Activated CD4-positive, alpha-beta memory T cell treated with anti-CD3 and anti-CD28 coated beads for 36 hours (primary cell): ENCODE measurements at places on chromosomes 4 and X. TPM values are rescaled to one million over a fixed set of nuclear protein-coding genes. Genes with fewer than 3 reads are reported as not detected.

The ERAS gene
- not detected for total RNA-seq

The C4orf50 gene
- 0.10 TPM for total RNA-seq

The DCLK2 gene
- not detected for total RNA-seq

- DNase-seq, result no peak
These were observed 44.2 kb downstream of the NAP1L5 start for GRCh38 chr4:88653371-88653946.

GRCh38 chr4:176587920-176588319, 204.8 kb downstream of the VEGFC start:
- no peak for DNase-seq

- DNase-seq, result no peak
These were observed 61.9 kb upstream of the PAGE4 start for GRCh38 chrX:49767236-49767635.

DNA sequence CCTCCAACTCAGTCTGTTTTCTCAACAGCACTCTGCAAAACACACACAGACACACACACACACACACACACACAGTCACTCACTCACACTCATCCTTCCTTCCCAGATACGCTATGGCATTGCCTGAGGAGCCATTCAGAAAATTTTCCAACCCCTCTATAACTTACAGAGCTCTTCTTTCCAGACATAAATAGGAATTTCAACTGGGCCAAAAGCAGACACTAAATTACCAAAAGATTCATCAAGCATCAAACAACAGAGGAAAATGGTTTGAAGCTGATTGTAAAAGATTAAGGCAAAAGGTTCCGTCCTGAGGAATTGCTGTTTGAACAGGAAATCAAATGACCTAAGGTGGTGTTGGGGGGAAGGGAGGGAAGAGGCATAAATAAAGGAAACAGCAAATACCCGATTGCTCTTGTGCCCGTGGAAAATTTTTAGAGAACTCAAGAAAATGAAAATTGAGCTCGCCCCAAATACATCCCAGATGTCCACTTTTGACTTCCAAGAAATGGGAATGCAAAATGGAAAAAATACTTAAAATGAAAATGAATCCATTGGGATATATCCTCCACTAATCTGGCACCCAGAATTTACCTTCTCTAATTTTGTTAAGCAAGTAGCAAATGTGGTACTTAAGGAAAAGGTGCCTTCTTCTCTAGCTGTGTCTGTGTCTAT, 183.6 kb downstream of the QDPR start:
- no peak for DNase-seq

- no peak for DNase-seq
These were observed 21.8 kb upstream of the CXCL6 start for GRCh38 chr4:73814679-73815078.

DNA sequence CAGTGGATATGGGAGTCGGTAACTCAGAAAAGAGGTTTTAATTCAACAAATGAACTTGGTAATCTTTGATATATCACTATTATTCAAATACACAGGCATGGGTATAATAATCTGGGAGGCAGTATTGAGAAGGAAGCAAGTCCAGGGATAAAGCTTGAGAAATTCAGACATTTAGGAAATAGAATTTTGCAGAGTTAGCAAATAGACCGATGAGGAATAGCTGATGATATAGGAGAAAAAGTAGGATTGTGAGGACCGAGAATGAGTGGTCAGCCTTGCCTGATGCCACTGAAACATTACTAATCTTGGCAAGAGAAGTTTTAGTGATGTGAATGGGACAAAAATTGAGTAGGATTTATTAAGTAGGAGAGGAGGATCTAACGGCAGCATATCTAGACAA, 71.9 kb downstream of the TLL1 start:
- DNase-seq, result no peak

GRCh38 chr4:3685081-3685645, 81.0 kb upstream of the ADRA2C start:
- DNase-seq, result no peak

- no peak for DNase-seq
These were observed 35.5 kb downstream of the DCUN1D4 start for GRCh38 chr4:51878431-51878830.
